ENCODE measurements at places on chromosomes 3 and 15. TPM values are rescaled to one million over a fixed set of nuclear protein-coding genes. Genes with fewer than 3 reads are reported as not detected.

- no peak for DNase-seq
These were observed 34.0 kb upstream of the SH3GL3 start for GRCh38 chr15:83413054-83413719.

GRCh38 chr3:192918275-192918588, 576 bp upstream of the MB21D2 start:
- no peak for DNase-seq

IL12A gene
- not detected for total RNA-seq

DNA sequence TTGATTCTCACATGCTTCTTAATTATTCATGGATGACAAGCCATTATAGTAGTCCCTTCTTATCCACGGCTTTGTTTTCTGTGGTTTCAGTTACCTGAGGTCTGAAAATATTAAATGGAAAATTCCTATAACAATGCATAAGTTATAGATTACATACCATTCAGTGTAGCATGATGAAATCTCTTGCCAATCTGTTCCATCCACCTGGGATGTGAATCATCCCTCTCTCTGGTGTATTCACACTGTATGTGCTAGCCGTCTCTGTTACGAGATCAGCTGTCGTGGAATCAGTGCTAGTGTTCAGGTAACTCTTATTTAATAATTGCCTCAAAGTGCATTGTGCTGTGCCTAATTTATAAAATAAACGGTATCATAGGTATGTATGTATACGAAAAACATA, 5.2 kb downstream of the WDR5B start:
- DNase-seq, result no peak

DNA sequence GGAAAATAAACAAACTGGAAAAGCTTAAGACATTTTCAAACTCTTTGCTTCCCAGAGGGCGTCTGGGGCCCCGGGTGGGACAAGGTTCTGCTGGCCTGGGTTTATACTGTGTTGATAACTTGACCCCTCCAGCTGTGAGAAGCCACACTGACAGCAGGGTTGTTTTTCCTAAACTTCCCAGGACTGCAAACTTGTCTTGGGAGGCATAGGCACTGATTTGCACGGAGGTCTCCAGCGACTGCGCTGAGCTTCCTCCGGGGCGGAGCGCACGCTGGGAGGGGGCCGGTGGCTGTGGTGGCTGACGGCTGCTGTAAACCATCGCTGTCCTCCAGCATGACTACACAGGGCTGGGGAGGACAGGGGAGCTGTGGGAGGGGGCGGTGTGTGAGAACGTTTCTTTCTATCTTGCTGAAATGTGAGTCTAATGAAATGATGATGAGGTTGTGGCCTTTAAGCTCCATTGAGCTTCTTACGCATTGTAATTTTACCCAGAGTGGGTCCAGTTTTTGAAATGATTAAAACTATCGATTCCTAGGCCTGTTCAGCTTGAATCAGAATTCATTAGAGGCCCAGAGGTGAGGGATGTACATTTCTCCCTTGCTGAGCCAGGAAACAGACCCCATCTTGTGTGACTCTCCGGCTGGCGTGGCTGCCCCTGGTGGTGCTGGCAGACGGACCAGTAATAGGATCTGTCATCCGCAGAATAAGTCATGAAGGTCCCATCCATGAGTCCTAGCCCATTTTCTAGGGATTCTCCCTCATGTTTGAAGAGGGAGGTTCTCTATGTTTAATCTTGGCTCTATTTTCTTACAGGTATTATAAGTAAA, 40.5 kb upstream of the VPS8 start:
- DNase-seq, result no peak

DISP2 gene
- total RNA-seq, result 9.5 TPM

- DNase-seq, result no peak
These were observed 440.3 kb upstream of the DPH6 start for GRCh38 chr15:35986191-35986721.

ZBED2 gene
- total RNA-seq, result not detected

TMEM212 gene
- not detected for total RNA-seq

DNA sequence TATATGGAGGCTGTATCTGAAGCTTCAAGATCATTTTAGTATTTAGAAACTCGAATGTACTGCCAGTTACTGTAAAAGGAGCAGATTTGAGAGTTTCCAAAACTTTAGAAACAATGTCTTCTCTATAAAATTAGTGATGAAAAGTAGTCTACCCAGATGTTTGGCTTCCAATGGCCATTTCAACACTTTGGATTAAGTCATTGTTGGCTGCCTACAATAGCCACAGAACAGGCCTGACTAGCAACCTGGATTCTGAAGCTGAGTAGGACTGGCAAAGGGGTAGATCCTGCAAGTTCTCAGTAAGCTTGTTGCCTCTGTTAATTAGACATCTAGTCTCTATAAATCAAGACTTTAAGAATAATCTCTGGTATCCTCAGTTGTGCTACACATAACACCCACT, 239.0 kb upstream of the KCNMB2 start:
- DNase-seq, result no peak

TSEN2 gene
- total RNA-seq, result 39.9 TPM

DNA sequence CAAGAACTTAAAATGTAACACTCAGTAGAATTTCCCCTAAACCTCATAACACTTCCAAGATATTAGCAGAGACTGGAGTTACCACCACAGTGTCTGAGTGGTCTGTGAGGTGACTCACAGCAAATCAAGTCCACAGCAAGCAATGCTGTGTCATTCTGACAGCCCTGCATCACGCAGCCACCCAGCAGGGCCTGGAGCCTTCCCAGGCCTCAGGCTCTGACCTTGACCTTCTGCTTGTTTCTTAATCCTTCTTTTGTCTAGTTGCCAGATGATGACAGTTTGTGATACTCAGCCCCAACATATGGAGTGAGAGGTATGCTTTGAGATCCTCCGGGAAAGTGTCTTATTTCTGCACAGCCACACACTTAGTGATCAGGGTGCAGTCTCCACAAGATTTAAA, 82.5 kb downstream of the TOP2B start:
- no peak for DNase-seq

PCBP4 gene
- total RNA-seq, result 41.6 TPM

ATRIP gene
- total RNA-seq, result 6.0 TPM

- no peak for DNase-seq
These were observed 6.2 kb downstream of the DISP2 start for GRCh38 chr15:40364251-40364650.

COL6A5 gene
- total RNA-seq, result not detected

GRCh38 chr3:37492977-37493471, 318.6 kb upstream of the LRRFIP2 start:
- no peak for DNase-seq

C3orf62 gene
- total RNA-seq, result 5.1 TPM

DNA sequence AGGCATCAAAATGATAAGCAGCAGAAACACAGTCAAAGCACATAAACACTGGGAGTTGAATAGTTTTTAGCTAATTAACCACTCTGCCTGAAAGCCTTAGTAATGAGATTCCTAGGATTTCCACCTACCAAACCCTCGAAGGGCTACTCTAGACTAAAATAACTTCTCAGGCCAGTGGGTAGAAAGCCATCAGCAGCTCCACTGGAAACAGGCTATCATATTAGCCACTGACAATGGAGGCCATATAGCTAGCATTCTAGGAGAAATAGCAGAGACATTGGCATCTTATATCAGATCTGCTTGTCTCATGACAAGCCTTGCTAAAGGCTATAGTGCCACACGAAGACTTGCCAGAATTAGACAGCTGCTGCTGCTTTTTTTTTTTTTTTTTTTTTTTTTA, 4.5 kb upstream of the CAPN3 start:
- DNase-seq, result no peak

GRCh38 chr3:35969406-35969805, 330.1 kb downstream of the ARPP21 start:
- no peak for DNase-seq

GRCh38 chr3:131596884-131597283, 94.1 kb upstream of the MRPL3 start:
- no peak for DNase-seq

CHRD gene
- total RNA-seq, result 3.7 TPM

- DNase-seq, result no peak
These were observed 59.1 kb downstream of the TBC1D2B start for GRCh38 chr15:78018445-78018844.

- no peak for DNase-seq
These were observed 32.5 kb upstream of the BFSP2 start for GRCh38 chr3:133367403-133367802.

FOXB1 gene
- not detected for total RNA-seq

CLDN11 gene
- 5.8 TPM for total RNA-seq

- no peak for DNase-seq
These were observed 72.0 kb upstream of the RASGRP1 start for GRCh38 chr15:38636597-38636996.

DNA sequence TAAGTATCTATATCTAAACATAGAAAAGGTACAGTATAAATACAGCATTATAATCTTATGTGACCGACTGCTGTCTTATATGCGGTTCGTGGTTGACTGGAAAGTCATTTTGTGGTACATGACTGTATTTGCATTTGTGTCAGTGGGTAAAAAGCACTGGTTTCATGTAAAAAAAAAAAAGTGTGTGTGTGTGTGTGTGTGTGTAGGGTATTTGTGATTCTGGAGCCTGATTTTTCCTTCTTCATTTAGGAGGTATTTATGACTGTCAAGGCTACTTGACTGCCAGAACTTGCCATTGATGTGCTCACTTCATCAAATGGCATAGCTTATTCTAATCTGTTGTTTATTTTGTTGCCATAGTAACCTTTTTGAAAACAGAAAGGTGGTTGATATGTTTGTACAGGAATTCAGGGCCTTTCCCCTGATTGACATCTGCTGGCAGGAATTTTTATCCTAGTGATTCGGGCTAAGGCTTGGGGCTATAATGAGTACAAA, 63.2 kb downstream of the AKAP13 start:
- DNase-seq, result no peak

DNA sequence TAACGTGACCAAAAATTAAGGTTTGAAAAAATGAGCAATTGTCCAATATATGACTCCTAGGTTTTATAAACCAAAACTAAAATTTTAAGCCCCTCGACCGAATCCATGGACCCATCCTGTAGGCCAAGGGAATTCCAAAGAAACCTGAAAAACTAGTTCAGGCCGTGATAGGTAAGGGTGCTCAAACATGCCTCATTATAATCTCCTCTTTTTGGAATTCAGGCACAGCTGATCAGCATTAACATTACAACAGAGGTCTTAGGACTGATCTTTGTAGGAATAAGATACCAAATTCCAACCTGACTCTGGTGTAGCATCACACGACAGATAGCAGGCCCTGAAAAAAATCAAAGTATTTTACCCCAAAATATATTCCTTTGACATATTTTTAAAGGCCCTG, 155.7 kb downstream of the NEK10 start:
- DNase-seq, result no peak

MUC20 gene
- total RNA-seq, result 71.8 TPM

MST1R gene
- 177 TPM for total RNA-seq

DNA sequence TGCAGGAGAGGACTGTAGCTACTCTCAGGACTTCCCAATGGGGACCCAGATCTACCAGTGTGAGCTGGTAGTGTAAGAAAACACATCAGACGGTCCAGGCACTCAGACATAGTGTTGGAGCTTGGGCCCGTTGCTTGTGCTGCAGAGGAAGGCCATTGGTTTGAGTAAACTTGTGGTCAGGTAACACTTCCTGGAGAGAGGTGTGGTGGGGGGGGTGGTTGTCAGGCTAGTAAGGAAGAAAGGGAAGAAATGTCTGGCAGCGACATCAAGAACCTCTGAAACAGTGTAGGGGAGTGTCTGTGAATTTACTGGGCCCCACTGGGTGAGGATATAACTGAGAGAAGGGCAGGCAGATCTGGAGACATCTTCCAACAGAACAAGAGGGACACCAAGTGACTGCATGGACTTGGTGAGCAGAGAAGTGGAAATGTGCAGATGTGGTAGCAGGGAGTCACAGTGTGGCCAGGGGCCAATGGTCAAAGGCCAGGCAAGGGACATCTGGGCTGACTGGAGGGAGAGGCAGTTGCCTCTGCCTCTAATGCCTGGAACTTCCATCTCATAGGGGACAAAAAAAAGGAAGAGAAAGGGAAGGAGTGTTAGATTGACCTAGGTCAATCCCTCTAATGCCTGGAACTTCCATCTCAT, 63.7 kb upstream of the MRPS22 start:
- no peak for DNase-seq

SHC4 gene
- not detected for total RNA-seq

DNA sequence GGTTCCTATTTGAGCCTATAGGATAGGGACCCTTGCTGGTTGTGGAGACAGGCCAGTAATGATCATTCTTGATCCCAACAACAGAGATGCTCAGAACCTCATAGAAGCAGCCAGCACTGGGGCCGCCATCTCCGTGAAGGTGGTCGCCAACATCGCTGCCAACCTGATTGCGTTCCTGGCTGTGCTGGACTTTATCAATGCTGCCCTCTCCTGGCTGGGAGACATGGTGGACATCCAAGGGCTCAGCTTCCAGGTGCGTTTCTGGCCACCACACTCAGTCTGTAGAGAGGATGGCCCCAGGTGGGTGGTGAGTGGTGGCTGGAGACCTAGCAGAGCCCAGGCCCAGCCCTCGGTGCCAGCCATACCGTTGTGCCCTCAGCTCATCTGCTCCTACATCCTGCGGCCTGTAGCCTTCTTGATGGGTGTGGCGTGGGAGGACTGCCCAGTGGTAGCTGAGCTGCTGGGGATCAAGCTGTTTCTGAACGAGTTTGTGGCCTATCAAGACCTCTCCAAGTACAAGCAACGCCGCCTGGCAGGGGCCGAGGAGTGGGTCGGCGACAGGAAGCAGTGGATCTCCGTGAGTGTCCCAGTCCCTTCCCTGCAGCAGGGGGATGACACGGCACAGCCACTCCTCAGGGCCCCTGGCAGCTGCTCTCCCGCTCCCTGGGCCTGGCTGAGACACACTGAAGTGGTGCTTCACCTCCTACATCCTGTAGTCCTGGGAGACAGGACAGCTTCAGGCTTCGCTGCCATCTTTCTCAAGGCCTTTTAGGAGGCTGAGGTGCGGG, 46.5 kb upstream of the PDE8A start:
- no peak for DNase-seq

GRCh38 chr15:101010781-101011180, 91.6 kb downstream of the LRRK1 start:
- no peak for DNase-seq

C2CD4A gene
- 1.7 TPM for total RNA-seq

FBXL2 gene
- 1.2 TPM for total RNA-seq

- DNase-seq, result no peak
These were observed 613.3 kb upstream of the GOLIM4 start for GRCh38 chr3:168709073-168709472.

GRCh38 chr15:71807691-71808091, 2.7 kb upstream of the NR2E3 start:
- no peak for DNase-seq
